Osteoblast (primary cell): ENCODE measurements at places on chromosomes 12 and 14. TPM values are rescaled to one million over a fixed set of nuclear protein-coding genes. Genes with fewer than 3 reads are reported as not detected.

The TRIM9 gene
- total RNA-seq = 0.59 and 1.1 TPM in 2 replicates

GRCh38 chr14:98913967-98914650 lies 357.9 kb downstream of the BCL11B start:
- no peaks in the 10 kb centered on the region for H3K36me3 ChIP-seq
- no peak for DNase-seq
- no peak overlapping the region for H3K27ac ChIP-seq
- H3K4me1 ChIP-seq = no peaks in the 10 kb centered on the region

- DNase-seq = peak; percentile 29
- H3K27ac ChIP-seq = no peak overlapping the region
Observed at GRCh38 chr14:49461529-49462401, 124.4 kb downstream of the RPS29 start.

GRCh38 chr12:132270516-132270915 lies 58.9 kb downstream of the GALNT9 start:
- no peaks in the 10 kb centered on the region for H3K36me3 ChIP-seq
- peaks cover 8% of the 10 kb centered on the region for H3K27me3 ChIP-seq
- no peak overlapping the region for H3K27ac ChIP-seq
- no peak for DNase-seq
- no peaks in the 10 kb centered on the region for H3K4me1 ChIP-seq
- no peak overlapping the region for H3K4me3 ChIP-seq

GRCh38 chr12:49260166-49260565 lies 4.7 kb upstream of the TUBA1C start:
- H3K27me3 ChIP-seq = no peaks in the 10 kb centered on the region
- peak; percentile 84 for DNase-seq
- H3K4me3 ChIP-seq = peak overlapping the region; percentile 26

- H3K4me3 ChIP-seq = peak overlapping the region; percentile 44
- H3K27me3 ChIP-seq = no peaks in the 10 kb centered on the region
- H3K4me1 ChIP-seq = peaks cover 46% of the 10 kb centered on the region
Observed at GRCh38 chr14:76904740-76905569, 78.7 kb downstream of the LRRC74A start.
